ENCODE measurements at places on chromosomes 1 and 21.

GRCh38 chr1:2258996-2259395 is 30.9 kb downstream of the SKI start:
- DNase-seq: no peak

GRCh38 chr1:173190101-173190936 is 16.8 kb downstream of the TNFSF4 start:
- DNase-seq: no peak

DNA sequence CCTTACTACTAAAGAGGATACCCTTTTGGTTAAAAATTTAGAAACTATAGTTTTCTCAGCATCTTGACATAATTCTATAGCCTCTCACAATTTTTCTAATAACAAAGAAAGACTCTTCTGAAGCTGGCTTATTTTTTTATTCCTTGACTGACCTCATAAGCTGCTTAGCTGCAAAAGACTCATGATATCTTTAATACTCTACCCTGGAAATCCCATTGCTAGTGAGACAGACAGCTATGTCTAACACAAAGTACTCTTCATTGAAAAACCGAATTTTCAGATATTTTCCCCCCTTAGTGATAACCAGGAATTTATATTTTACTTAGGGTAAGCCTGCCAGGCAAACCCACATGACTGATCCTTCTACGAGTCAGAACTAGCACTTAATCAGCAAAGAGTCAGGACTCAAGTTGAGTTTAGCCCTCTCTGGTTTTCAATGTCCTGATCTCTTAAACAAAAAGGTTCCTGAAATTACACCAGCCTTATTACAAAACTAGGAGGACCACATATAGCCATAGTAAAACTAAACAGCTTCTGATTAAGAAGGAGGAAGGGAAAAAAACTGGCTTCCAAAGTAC is 56.9 kb downstream of the ENAH start:
- no peak for DNase-seq

- DNase-seq: peak; percentile 94
Observed at GRCh38 chr1:39980555-39981313, 25.8 kb downstream of the MFSD2A start.

DNA sequence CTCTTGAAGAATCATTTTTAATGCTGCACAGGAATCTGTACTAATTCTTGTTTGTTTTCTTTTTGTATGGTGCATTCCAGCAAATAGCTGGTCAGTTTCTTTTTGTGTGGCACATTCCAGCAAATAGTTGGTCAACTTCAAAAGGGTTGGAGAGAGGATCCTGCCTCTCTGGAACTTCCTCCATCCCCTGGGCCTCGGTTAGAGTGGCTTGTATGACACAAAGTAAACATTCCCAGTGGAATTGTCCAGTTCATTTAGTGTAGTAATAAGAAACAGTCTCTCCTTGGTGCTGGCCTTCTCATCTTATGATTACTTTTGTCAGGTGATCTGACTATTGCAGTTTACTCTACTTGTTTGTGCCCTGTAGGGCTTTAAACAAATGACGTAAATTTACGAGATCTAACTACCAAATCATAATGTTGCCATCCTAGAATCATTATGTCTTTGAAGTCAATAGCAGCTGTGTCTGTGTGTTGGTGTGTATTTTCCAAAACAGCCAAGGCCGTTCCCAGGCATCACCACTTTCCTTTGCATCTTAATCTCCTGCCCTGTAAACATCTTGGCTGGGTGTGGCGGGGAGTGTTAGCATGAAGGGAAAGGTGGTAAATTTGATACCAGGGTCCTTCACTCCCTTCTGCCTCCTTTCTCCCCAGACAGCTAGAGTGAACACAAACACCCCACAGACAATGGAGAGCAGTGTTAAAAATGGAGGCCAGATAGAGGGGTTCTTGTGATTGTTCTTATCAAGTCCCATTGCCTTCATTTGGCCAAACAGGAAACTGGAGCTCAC is 77.9 kb downstream of the CDC7 start:
- no peak for DNase-seq

DNA sequence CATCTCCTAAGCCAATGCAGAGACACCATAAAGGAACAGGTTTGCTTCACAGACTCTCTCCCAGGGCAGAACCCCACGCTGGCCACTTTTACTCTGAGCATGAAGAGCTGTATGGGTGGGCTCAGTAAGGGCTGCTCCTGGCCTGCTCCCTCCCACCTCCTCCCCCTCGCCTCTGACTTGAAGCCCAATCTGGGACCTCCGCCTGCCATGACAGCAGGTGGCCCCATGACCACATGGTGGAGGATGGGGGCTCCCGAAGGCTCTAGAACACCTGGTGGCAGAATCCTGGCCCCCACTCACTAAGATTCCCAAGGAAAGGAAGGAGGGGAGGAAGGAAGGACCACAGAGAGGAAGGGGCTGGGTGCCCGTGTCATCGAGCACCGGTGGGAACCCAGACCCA is 23.7 kb downstream of the CASZ1 start:
- DNase-seq: no peak

- DNase-seq: no peak
Observed at GRCh38 chr1:178388418-178389145, 108.2 kb downstream of the CLEC20A start.

GRCh38 chr1:209743145-209743482 is 12.7 kb upstream of the TRAF3IP3 start:
- no peak for DNase-seq

GRCh38 chr1:55700359-55701130 is 485.4 kb upstream of the USP24 start:
- no peak for DNase-seq

GRCh38 chr1:245290836-245291235 is 136.1 kb downstream of the KIF26B start:
- peak; percentile 79 for DNase-seq

Measured in ELF-1 (cell line).